Lung microvascular endothelial cell (primary cell): ENCODE measurements at places on chromosomes 4 and X. TPM values are rescaled to one million over a fixed set of nuclear protein-coding genes. Genes with fewer than 3 reads are reported as not detected.

Gene MAD2L1
- 7.7 and 18.3 TPM in 2 replicates for total RNA-seq

Gene GYPE
- total RNA-seq, result not detected in 2 replicates

Gene GIMD1
- total RNA-seq, result not detected in 2 replicates

Gene RIBC1
- under 0.01 TPM in 1 of 2 replicates, not detected in the other for total RNA-seq

GRCh38 chr4:162497564-162498167 is 333.9 kb upstream of the FSTL5 start:
- DNase-seq, result peak; percentile 43

DNA sequence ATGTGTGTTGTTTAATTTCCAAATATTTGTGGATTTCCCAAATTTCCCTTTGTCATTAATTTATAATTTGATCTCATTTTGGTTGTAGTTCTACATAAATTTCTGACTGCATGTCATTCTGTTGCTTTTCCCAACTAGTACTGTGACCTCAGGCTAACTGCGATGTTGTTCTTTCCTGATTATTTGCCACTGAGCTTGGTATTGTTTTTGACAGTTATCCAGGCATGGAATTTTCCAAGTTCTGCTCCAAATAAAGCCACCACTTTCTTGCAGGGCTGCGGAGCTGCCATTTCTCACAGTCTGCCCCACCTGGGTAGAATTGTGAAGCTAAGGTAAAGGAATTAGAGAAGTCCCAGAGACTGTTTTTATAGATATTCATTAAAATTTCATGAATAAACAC is 328.8 kb downstream of the ZNF674 start:
- peak; percentile 75 for DNase-seq

Gene NLRP2B
- total RNA-seq, result under 0.01 TPM in 1 of 2 replicates, not detected in the other

DNA sequence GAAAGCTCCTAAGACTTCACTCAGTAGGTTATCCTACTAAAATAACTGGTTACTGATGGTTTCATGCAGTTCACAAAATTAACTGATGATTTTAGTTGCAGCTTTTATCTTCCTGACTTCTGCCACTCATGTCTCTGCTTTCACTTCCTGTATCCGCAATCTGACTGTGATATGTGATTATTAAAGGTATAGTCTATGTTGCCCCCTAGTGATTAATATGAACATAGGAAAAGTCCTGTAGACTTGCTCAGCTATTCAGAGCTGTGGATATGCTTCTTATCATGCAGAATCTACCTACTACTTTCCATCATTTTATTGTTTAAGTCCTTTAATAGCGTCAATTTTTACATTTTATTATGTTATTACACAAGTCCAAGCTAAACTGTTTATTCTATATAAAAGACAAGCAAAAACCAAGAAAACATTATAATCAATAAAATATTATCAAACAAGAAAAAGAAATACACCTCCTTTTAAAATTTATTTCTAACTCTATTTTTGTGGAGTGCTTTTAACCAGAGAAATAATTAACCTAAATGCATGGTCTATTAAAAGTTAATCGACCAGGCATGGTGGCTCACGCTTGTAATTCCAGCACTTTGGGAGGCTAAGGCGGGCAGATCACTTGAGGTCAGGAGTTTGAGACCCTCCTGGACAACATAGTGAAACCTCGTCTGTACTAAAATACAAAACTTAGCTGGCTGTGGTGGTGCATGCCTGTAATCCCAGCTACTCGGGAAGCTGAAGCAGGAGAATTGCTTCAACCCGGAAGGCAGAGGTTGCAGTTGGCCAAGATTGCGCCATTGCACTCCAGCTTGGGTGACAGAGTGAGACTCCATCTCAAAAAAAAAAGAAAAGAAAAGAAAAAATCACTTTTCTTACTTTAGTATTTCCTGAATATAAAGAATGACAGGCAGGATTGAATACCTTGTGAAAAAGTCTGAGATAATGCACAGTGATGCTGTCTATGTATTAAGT is 40.4 kb upstream of the TLR2 start:
- peak; percentile 67 for DNase-seq

Gene USP17L22
- not detected in 2 replicates for total RNA-seq

Gene TLR8
- not detected in 2 replicates for total RNA-seq

Gene PSAPL1
- not detected in 2 replicates for total RNA-seq

Gene GLUD2
- 0.44 and 0.79 TPM in 2 replicates for total RNA-seq

Gene TCEAL4
- 28.1 and 36.9 TPM in 2 replicates for total RNA-seq

GRCh38 chrX:125172531-125172930 is 147.1 kb upstream of the TEX13C start:
- DNase-seq, result no peak

DNA sequence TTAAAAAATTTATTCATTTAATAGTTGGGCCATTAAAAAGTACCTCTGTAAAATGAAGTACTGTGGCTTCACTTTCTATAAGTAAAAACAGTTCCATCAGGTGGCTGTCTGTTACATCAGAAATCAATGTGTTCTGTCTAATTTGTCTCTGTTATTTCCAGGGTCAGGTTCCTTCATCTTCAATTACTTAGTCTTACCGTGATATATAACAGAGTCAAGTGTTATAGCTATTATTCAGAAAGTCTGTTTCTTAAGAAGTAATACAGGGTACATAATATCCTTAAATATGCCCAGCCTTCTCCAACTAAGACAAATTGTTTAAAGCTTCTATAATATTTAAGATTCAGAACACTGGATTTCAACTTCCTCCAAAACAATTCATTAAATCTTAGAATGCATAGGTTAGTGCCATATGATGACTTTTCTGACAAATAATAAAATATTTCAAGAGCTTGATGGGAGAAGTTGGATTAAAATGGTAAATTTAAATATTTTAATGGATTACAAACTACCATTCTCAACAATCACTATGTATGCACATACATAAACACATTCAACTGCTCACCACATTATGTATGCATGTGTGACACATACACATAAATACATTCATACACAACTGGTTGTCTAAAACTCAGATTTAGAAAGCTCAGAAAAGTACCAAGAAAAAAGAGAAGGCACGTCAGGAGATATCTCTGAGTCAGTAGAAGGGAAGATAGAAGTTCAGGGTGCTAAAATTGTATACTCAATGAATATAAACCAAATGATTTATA is 268.5 kb downstream of the PRDM5 start:
- no peak for DNase-seq

Gene RNF150
- under 0.01 TPM in 2 replicates for total RNA-seq

DNA sequence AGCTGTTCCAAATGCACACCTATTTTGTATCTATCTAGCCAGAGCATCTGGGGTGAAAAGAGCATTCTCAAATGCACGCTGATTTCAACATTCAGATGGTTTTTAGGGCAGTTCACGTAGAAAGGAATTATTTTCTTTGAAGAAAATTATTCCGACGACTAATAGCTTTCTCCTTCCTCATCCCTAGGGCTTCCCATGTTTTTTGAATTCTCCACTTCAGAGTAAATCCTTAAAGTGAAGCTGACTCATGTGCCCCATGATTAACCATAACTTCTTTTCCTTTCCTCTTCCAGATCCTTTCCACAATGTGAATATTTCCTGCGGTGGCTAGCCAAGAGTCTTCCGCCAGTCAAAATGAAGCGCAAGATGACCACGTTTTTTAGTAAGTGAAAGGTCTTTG is 86.7 kb upstream of the PDHA1 start:
- no peak for DNase-seq

GRCh38 chr4:98733601-98734000 is 75.2 kb upstream of the TSPAN5 start:
- DNase-seq, result no peak

Gene ADH7
- total RNA-seq, result not detected in 2 replicates

- DNase-seq, result no peak
Measured at GRCh38 chr4:104944596-104944995, 202.1 kb upstream of the TET2 start.

Gene STATH
- not detected in 2 replicates for total RNA-seq

DNA sequence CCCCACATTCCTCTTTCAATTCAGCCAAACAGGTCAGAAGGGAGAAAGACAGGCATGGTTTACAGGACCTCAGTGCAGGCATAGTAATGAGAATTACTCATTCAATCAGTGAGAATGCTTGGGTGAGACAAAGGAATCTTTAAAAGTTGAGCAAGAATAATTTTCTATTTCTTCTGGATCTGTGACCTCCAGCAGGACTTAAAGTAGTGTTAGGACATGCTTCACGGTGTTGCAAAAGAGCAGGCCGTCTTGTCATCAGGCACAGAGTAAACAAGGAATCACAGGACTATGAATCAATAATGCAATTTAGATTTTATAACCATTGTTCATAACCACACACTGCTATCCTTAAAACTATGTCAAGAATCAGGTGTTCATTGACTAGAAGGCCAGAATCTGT is 130.6 kb upstream of the GLRA2 start:
- DNase-seq, result no peak

Gene SUPT20HL1
- not detected in 2 replicates for total RNA-seq

- peak; percentile 50 for DNase-seq
Measured at GRCh38 chr4:9703391-9703790, 78.0 kb upstream of the DRD5 start.

DNA sequence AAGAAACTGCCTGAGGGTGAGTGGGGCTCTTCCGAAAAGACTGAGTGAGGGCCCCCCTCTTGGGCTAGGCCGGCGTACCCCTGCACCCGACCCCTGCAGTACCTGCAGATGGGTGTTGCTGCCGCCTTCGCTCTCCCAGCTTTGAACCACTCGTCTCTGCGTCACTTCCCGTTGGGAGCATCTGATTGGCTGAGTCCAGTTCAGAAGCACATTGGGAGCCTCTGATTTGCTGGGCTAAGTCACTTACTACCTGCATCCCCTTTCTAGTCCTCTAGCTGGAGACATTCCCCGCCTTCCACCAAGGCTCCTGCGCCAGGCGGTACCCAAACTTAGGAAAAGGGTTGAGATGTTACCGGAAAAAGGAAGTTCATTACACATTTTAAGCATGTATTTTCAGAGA is 20.4 kb upstream of the WWC2 start:
- DNase-seq, result no peak
